Right cardiac atrium (tissue), 5 donors: ENCODE measurements at places on chromosomes 12 and 14. TPM values are rescaled to one million over a fixed set of nuclear protein-coding genes. Genes with fewer than 3 reads are reported as not detected.

GRCh38 chr14:102213984-102214658 is 74.4 kb downstream of the WDR20 start:
- no peak for DNase-seq

DNA sequence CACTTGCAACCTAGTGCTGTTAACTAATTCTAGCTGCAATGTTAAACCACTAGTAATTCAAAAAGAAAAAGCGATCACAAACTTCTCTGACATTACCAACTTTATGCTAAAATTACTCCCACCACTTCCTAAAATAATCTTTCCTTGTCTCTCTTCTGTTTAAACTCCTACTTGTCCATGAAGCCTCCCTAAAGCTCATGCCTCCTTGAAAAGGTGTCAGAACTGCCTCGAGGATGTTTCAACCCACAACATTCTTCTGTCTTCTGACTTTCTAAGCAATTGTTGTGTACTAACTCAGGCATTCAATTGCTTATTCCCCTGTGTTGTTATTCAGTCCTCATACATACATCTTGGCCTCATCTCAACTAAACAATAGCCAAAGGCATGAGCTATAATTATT is 5.9 kb downstream of the GNPTAB start:
- no peak for DNase-seq

DNA sequence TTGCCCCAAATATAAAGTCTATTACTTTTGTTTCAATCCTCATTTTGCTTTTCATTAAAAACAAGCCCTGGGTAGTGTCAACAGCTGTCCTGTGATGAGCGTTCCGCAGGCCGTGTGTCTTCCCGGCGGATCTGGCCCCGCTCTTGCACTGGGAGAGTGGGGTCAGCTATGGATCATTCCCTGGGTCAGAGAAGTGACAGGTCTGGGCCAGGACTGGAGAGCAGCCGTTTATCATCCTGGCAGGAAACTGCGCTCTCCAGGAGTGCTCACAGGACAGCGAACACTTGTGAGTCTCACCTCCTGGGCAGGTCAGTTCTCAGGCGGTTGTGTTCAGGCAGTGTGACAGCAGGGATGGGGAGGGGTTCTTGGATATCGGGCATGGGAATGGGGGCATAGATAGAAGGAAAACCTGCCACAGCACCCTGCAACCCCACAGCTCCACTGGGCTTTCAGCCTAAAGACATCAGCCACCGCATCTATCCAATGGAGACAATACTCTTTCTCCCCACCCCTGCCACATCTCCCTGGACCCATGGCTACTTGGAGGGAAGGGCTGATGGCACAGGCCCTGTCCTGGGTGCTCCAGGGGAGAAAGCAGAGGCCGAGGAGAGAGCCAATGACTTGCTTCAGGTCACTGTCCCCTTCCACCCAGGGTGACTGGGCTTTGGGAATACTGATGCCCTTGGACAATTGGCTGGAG is 47.8 kb upstream of the CHGA start:
- DNase-seq = peak; percentile 10

- DNase-seq = no peak
Observed at GRCh38 chr12:71236133-71236660, 78.4 kb upstream of the TSPAN8 start.

- no peak for DNase-seq
Observed at GRCh38 chr12:111174251-111174960, 194.5 kb downstream of the PHETA1 start.

DNA sequence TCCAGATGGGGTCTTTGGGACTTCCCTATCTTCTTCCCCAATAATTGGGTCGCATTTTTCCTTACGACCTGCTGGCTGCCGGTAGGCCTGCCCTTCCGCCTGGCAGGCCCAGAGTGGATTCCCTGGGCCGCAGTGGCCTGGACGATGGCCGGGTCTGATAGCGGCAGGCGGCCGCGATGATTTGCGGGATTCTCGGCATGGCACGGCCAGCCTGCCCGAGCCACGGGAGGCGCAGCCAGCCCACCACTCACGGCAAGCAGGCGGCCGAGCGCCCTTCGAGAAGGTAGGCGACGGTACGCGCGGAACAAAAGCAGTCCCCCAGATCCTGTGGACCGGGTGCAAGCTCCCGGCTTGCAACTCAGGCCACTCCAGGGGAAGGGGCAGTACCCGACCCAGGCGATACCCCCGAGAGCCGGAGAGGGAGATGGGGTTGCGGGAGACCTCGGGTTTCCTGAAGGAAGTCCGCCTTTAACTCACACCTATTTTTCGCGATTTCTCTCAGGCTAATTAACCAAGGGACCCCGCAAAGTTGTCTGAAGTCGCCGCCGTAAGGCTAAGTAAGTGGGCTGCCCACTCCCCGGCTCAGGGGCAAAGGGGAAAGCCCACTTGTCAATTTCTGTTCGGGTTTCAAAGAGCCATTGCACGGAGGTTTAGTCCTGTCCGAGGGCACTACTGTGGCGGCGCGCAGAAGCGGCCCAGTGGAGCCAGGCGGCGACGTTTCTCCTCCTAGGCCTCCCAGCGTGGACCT is 1.4 kb upstream of the GSC start:
- no peak for DNase-seq

DNA sequence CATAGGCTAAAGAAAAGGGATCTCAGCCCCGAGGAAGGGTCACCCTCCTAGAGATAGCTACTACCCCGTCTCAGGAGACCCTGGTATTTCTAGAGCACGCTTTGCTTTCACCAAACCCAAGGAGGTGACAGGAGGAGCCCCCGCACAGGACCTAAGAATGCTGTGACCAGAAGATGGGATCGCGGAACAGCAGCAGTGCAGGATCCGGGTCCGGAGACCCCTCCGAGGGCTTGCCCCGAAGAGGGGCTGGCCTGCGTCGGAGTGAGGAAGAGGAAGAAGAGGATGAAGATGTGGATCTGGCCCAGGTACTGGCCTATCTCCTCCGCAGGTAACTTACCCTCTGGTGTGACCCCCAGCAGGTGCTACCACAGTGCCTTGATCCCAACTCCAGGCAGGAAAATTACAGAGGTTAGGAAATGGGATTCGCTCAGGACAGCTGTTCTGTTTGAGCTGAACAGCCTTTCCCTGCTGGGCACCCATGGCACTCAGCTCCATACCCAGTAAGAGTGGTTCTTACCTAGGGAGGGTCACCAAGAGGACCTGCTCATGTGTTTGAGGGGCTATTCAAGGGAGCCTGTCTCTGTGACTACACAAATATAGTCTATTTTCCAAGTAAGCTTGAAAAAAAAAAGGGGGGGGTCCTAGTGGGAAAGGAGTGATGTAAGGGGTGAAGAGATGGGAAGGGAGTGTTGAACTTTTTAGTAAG is 826 bp upstream of the NRL start:
- no peak for DNase-seq

DNA sequence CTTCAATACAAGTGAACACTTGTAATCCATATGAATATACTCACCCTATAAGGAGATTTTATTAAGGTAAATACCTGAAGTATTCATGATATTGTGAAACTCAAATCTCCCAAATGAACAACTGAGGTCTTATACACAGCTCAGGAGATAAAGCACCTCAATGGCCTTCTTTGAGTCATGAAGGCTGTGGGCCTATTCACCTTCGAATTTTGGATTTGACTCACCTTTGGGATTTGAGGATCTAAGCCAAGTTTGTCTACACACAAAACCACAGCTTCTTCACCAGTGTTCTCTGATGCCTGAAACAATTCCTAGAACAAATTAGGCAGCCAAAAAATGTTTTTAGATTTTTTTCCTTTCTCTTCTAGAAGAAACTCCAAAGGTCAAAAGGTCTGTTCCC is 194.1 kb downstream of the NUAK1 start:
- DNase-seq = no peak

GRCh38 chr12:52971679-52972329 is 22.9 kb downstream of the KRT18 start:
- no peak for DNase-seq

- DNase-seq = no peak
Observed at GRCh38 chr12:108930155-108930554, 50.3 kb downstream of the DAO start.

- no peak for DNase-seq
Observed at GRCh38 chr14:71711619-71712018, 220.6 kb upstream of the RGS6 start.

- DNase-seq = no peak
Observed at GRCh38 chr12:67661311-67662021, 12.9 kb downstream of the DYRK2 start.

DNA sequence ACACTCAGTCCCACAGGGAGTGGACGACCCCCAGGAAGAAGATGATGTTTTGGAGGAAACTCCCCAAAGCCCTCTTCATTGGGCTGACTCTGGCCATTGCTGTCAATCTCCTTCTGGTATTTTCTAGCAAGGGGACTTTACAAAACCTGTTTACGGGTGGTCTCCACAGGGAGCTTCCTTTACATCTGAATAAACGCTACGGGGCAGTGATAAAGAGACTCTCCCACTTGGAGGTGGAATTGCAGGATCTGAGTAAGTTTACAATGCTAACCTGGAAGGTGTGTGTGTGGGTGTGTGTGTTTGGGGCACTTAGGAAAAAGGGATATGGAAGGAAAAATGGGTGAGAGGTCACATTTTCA is 416 bp downstream of the GALNT8 start:
- no peak for DNase-seq

DNA sequence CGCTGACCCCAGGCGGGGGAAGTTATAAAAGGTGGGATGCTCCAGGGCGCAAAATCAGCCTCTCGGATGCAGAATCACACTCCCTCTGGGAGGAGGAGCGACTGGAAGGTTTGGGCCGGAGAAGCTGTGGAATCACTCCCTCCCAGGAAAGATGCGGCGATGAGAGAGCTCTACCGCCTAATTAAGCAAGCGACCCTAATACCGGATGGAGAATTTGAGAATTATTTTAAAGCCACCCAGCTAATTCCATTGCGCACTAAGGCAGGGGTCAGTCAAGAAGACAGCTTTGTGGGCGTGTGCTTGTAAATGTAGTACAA is 1.9 kb downstream of the COL2A1 start:
- DNase-seq = no peak

GRCh38 chr12:107405436-107405835 is 280.2 kb upstream of the PWP1 start:
- peak; percentile 46 for DNase-seq

- peak; percentile 61 for DNase-seq
Observed at GRCh38 chr14:72714094-72714493, 179.8 kb downstream of the DPF3 start.

- peak; percentile 40 for DNase-seq
Observed at GRCh38 chr12:53743266-53744129, 8.3 kb downstream of the CISTR start.

GRCh38 chr12:72523754-72524153 is 251.6 kb downstream of the TRHDE start:
- DNase-seq = no peak

DNA sequence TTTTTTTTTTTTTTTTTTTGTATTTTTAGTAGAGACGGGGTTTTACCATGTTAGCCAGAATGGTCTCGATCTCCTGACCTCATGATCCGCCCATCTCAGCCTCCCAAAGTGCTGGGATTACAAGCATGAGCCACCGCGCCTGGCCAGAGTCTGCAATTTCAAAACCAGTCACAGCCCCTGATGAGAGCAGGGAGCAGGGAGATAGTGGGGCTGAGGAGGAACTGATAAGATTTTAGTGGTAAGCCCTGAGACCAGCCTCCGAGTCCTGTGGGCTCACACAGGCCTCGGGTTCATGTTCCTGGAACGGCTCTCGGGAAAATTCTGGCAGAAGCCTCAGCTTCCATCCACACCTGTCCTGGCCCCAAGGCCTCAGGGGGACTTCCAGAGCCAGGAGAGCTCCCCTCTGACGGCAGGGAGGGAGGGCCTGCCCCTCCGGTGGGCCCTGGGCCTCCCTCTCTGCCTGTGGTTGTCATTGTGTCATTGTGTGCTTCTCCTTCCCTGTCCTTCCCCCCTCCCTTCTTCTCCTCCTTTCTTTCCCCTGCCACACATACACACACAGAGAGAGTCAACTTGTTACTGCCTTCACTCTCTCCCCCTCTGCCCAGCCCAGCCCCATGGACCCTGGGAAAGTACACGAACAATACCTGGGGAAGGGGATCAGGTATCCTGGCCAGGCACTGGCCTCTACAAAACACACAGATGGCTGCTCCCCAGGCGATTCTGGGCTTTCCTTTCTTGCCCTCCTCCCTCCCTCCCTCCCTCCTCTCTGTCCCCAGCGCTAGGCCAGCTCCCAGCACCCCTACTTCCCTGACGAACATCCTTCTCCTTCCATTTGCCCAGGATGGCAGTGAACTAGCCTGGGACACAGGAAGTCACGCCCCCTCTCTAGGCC is 294.1 kb downstream of the DPF3 start:
- DNase-seq = no peak

GRCh38 chr12:3125674-3126073 is 48.5 kb downstream of the TSPAN9 start:
- no peak for DNase-seq

DNA sequence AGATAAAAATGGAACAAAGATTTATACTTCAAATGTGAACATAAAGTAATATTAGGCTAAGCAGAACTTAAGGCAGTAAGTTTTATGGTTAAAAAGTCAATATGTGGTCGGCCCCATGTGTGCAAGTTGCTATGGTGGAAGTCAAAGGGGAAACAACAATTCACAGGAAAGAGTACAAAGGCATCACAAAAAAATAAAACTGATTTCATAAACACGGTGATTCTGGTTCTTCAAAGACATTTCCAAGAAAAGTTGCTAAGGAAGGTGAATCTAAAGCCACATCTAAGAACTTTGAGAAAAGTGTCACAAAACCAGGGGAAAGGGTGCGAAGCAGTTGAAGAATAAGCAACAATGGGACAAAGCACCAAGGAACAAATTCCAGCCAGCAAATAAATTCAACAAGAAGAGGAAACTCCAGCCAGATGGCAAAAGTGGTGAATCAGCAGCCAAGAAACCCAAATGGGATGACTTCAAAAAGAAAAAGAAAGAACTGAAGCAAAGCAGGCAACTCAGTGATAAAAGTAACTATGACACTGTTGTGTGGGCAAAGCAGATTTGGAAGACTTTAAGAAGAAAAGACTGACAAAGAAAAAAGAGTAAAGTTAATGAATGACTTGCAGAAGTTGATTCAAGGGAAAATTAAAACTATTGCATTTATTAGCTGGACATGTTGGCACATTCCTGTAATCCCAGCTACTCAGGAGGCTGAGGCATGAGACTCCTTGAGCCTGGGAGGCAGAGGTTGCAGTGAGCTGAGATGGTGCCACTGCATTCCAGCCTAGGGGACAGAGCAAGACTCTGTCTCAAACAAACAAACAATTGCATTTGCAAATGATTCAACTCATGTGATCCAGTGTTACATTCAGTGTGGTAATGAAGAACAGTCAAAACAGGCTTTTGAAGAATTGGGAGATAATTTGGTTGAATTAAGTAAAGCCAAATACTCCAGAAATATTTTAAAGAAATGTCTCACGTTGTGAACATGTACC is 19.5 kb downstream of the PTGDR start:
- no peak for DNase-seq

Gene PROX2
- not detected for total RNA-seq

Gene LRRC10
- 19.7 TPM for total RNA-seq

Gene KRT2
- total RNA-seq = not detected

Gene BCL2L14
- not detected for total RNA-seq

Gene B4GALNT1
- total RNA-seq = 2.1 TPM

Gene MYF5
- not detected for total RNA-seq

Gene KLRB1
- not detected for total RNA-seq

Gene OR6C65
- not detected for total RNA-seq

Gene RFLNA
- total RNA-seq = 0.82 TPM
